ENCODE measurements at places on chromosomes 5 and 9.
A peak's percentile ranks its signal among the peaks of the same experiment; 100 is the strongest.

DNA sequence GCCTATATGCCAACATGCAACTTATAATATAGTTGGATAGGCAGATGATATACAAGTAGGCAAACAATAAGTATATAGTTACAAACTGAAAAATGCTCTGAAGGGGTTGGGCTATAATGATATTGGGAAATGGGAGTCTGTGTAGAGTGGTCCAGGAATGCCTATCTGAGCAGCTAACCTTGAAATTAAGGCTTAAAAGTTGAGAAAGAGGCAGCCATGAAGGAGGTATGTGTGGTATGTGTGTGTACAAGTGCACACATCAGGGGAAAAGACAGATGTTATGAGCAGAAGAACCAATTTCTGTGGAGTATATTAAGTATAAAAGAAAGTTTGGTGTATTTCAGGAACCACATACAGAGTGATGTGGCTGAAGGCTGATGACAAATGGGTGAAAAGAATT is 154.9 kb upstream of the PAPPA start:
- no peak for DNase-seq

DNA sequence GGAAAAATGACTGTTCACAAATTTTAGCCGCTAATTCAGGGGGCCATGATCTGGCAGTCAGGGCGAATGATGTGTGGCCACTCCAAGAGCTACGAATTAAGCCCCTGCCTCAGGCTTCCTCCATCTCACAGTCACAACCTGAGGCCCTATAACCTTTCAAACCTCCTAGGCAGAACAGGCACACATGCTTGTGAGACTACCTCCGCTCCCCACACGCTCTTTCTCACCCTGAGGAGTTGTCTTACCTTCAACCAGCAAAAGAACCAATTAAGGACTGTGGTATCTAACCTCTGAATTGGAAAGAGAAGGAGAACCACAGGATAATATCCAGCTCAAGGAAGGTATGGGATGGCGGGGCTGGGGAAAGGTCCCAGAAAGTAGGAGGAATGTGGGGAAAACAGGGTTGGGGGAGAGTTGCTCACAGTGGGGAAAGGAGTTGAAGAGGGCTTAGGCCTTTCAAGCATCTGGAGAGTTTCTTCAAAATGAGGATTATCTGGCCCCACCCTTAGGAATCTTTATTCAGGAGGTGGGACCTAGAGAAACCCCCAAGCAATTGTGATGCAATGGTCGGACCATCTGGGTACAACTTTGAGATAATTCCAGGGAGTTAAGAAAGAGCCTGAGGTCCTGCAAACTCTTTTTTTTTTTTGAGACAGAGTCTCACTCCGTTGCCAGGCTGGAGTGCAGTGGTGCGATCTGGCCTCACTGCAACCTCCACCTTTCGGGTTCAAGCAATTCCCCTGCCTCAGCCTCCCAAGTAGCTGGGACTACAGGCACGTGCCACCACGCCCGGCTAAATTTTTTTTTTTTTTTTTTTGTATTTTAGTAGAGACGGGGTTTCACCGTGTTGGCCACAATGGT is 5.5 kb downstream of the PCDH1 start:
- DNase-seq: no peak

- DNase-seq: peak; percentile 54
Measured at GRCh38 chr9:127525401-127526188, 74.3 kb downstream of the LRSAM1 start.

GRCh38 chr5:116457062-116457461 is 117.6 kb downstream of the SEMA6A start:
- DNase-seq: no peak

GRCh38 chr9:99262949-99263418 is 40.9 kb downstream of the SEC61B start:
- no peak for DNase-seq

DNA sequence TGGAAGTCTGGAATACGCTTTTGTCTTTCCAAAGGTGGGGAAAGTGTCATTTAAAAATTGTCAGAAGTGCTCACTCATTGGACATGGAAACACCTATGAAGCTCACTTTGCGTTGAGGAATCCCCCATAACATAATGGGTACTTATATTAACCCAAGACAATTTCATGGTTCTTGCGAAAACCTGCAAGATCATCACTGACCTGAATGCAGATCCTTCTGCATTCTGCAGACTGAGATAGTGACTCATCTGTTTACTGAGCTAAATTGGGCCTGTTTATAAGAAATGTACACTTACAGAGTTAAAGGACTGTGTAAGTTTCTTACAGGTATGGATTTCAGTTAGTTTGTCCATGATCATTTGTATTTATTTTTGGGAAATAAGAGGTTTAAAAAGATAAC is 153.0 kb downstream of the HMHB1 start:
- no peak for DNase-seq

DNA sequence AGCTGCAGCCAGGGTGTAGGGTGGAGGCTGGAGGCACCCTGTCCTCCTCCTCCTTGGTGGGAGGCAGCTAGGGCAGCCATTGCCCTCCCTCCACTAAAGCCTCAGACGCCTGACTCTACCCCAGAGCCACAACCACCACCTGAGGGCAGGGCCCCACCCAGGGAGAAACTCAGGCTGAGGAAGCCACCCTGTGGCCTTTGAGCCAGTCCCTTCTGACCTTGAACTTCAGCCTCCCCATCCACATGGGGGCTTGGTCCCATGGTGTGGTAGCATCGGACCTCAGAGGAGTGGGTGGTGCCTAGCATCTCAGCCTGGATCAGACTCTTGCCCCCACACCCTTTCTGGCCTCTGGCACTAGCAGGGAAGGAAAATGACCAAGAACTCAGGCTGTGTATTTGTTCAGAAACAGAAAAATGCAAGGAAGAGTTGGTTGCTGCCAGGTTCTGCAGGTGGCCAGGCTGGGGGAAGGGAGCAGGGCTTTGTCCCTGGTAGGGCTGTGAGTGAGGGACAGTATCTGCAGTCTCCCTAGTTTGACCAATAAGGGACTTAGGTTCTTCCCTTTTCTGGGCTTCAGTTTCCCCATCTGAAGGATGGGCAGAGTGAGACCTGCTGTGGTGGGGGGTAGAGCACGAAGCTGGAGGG is 3.2 kb downstream of the DAB2IP start:
- DNase-seq: no peak
